Astrocyte of the cerebellum (primary cell): ENCODE measurements at places on chromosomes 2 and 18.

- no peak for DNase-seq
Observed at GRCh38 chr18:74804677-74805076, 207.0 kb downstream of the ZNF407 start.

- no peak for DNase-seq
Observed at GRCh38 chr2:170822290-170823087, 5.8 kb downstream of the GAD1 start.

DNA sequence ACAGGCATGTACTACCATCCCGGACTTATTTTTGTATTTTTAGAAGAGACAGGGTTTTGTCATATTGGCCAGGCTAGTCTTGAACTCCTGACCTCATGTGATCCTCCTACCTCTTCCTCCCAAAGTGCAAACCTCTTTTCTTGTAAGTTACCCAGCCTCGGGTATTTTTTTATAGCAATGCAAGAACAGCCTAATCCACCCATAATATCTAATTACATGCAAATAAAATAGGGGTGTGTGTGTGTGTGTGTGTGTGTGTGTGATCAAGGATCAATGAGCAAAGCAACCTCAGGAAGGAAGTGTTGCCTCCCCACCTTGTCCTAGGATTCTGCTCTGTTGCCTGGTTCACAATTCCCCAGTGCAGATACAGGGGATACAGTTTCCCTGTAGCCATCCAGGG is 45.6 kb downstream of the NGEF start:
- no peak for DNase-seq

GRCh38 chr2:163210430-163210918 is 371.9 kb upstream of the KCNH7 start:
- DNase-seq: no peak

DNA sequence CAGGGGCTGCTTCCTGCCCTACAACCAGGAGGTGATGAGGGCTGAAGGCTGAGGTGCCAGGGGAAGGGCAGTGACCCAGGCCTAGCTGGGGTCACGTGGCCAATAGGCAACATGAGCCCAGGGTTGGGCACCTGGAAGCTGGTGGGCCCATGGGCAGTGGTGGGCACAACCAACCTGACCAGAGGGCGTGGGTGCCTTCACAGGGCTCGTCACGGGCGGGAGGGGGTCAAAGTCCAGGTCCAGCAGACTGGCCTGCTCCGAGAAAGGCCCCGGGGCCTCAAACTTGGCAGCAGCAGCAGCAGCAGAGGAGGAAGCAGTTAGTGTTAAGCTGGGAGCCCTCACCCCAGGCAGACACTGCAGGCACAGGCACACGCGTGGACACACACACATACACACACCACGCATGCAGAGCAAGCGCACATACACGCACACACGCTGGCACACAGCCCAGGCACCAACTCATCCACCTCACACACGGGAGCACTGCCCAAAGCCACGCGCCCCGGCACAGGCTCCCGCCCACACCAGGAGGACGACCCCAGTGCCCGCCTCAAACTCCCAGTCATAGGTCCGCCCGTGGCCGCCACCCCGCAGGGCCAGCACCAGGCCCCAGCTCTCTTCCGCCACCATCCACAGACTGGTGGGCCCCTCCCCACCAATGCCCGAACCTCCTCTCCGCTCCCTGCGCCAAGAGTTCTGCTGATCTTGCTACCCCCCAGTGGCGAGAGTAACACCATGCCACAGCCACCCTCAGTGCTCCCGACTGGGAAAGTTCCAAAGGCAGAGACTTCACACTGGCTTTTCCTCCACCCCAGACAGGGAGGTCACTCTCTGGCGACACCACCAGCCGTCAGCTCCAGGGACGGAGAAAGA is 53.0 kb downstream of the BIN1 start:
- no peak for DNase-seq

GRCh38 chr2:29834624-29835023 is 86.8 kb downstream of the ALK start:
- peak; percentile 29 for DNase-seq

DNA sequence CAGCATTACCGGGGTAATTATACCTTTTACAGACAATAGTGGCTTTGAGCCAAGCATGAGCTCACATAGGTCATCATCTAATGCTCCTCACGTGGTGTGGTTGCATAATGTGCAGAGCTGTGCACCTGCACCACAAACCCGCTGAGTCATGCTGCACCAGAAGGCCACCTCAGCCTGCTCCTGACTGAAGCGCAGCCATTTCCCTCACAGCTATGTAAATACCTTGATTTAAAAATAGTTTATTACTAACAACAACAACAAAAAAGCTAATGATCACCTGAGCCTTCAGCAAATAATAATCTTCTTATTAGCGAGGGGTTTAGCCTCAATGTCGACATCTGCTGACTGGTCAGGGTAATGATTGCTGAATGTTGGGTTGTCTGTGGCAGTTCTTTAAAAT is 238.8 kb downstream of the MBD5 start:
- DNase-seq: no peak

GRCh38 chr18:44938720-44939665 is 258.3 kb downstream of the SETBP1 start:
- DNase-seq: no peak

DNA sequence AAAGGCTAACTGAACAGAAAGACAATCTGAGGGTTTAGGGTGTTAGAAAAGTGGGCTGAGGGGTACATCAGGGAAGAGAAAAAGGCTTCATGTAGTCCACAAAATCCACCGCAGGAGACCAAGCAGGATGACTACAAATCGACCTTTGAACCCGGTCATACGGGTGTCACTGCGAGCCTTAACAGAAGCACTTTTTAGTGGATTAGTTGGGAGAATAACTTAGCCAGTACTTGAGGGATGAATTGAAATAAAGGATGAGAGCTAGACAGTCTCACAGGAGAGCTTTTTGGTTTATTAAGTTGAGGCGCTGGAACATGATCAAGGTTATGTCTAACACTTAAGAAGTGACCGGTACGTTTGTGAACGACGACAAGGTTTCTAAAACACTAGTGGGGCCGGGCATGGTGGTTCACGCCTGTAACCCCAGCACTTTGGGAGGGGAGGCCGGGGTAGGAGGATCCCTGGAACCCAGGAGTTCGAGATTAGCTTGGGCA is 217.7 kb downstream of the MCFD2 start:
- DNase-seq: no peak

- no peak for DNase-seq
Observed at GRCh38 chr18:58308463-58308862, 264.4 kb downstream of the NEDD4L start.

DNA sequence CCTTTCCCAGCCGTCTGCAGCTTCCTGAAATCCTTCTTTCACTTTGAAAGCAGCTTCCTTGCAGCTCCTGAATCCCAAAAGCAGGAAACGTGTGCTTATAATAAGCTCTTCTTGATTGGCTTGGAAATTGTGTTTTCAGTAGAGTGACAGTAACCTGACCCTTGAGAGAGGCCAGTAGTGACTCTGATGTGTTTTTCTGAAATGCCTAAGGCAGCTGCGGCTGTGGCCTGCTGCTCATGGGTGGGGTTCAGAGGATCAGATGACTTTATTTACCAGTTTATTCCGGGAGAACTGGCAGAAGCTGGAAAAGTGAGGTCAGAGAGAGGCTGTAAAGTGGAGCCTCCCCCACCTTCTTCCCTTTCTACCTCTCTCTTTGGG is 31.9 kb upstream of the RPIA start:
- no peak for DNase-seq

- DNase-seq: no peak
Observed at GRCh38 chr2:218263817-218264641, 3.2 kb downstream of the GPBAR1 start.
